ENCODE measurements at places on chromosomes 11 and 22.

GRCh38 chr11:8640267-8640906, 42.1 kb downstream of the TRIM66 start:
- no peak for DNase-seq

DNA sequence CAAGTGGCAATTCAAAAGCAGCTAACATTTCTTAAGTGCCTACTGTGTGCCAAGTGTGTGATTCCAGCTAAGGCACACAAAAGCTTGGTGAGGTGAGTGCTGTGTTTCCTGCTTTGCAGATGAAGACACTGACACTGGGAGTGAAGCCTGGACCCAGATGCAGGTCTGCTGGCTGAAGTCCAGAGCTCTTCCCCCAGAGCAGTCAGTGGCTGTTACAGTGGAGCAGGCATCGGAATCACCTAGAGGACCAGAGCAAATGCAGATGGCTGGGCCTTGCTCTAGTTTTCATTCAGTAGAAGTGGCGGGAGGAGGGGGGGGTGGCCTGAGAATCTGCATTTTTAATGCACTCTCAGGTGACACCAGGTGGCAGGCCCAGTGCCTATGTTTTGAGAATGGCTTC, 342.3 kb downstream of the CADM1 start:
- no peak for DNase-seq

- no peak for DNase-seq
Observed at GRCh38 chr11:116716621-116717020, 56.2 kb downstream of the BUD13 start.

DNA sequence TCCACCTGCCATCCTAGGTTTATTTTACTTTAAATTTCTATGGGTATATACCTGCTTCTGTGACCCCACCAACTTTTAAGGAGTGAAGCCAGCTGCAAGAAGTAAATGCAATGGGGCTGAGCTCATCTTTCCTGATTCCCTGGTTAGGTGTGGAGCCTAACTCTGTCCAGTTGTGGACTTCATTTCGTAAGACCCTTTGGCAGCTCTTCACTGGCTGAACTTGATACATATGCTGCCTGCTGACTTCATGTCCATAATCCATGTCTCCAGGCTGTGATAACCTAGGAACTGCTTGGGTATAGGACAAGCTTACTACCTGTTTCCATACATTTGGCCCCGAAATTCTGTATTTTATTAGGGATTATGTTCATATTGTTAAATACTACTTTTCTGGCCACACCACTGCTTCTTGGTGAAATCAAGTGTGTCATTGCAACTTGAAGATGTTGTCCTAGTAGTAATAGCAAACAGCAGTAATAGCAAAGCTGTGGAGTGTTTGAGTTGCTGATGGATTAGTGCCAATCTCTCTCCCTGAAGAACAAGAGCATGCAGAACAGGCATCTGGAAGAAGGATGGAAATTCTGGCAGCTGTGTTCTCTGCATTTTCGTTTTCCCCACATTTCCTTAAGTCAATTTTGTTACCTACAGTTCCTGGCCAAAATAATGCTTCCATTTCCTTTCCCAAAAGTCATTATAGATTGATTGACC, 31.2 kb downstream of the LDLRAD3 start:
- no peak for DNase-seq

DNA sequence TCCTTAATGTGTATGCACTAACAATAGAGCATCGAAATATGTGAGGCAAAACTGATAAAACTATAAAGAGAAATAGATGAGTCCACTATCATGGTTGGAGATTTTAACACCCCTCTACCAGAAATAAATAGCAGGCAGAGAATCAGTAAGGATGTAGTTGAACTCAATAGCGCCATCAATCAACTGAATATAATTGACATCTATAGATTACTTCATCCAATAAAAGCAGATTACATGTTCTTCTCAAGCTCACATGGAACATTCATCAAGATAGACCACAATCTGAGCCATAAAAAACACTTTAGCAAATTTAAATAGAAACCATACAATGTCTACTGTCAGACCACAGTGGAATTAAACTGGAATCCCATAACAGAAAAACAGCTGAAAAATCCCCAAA, 46.9 kb upstream of the NUP160 start:
- no peak for DNase-seq

DNA sequence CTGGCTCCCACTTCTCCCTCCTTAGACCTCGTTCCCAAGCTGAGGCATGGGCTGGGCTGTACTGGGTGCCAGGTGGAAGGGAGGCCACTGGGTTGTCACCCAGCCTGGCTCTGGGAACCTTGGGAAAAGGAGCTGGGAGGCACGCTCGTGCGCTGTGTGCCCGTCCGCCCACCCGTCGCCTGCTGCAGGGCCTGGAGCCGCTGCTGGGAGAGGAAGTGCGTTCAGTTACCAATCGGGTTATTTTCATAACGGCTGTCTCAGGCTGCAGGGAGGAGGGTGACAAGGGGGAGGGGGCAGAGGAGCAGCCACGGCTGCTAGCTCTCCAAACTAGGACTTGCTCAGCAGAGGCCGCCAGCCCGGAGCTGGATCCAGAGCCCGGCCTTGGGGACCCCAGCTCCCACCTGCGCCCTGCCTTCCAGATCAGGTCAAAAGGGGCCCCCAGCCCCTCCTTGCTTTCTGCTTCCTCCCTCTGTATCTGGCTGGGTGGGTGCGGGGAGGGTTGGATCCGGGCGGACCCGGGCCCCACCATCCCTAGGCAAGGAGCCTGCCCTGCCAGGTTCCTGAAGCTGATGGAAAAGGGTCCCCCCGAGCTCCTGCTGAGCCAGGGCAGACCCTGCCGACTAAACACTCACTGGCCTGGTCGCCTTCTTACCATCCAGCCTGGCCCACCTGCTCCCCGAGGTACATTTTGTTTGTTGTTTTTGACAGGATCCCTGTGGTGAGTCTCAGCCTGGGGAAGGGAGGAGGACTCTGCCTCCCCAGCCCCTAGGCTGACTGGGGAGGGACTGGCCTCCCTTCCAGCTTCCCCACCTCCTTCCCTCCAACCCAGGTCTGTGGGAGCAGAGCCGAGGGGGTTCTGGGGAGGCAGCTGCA, 14.3 kb downstream of the DGKZ start:
- DNase-seq, result peak; percentile 82

- no peak for DNase-seq
Observed at GRCh38 chr11:22521226-22521625, 104.4 kb downstream of the FANCF start.

- DNase-seq, result no peak
Observed at GRCh38 chr11:79525257-79525656, 84.4 kb upstream of the TENM4 start.

GRCh38 chr11:91536366-91536765, 688.3 kb upstream of the FAT3 start:
- no peak for DNase-seq

DNA sequence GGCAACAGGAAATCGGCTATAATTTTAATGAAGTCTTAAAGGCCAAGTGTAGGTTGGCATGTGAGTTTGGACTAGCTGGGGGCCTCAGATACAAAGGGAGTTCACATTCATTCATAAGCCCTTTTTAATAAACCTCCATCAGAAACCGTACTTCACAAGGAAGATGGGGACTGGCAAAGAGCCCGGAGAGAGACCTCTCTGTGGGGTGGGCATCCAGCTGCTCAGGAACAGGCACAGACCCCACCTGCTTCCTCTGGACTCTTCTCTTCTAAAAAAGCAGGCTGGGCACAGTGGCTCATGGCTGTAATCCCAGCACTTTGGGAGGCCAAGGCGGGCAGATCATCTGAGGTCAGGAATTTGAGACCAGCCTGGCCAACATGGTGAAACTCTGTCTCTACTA, 3.9 kb upstream of the ARFGAP3 start:
- no peak for DNase-seq

Measured in CD4-positive, alpha-beta memory T cell (primary cell).